ENCODE measurements at places on chromosomes 1 and 21. TPM values are rescaled to one million over a fixed set of nuclear protein-coding genes. Genes with fewer than 3 reads are reported as not detected.

DNA sequence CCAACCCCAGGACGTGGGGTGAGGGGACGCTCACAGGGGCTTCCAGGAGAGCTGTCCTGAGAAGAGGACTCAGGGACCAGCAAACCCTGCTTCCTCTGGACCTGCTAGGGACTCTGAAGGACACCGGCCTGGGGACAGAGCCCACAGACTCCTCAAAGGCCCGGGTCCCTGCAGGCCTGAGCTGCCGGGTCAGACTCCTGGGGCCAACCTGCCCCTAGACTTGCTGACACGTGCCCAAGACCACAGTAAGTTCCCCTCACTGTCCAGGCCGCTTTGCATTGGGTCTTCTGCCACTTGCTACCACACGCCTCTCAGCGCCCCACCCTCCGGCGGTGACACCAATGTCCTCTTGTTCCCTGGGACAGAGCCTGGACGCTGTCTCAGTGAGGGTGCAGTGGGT is 106.6 kb upstream of the IFFO2 start:
- no peak overlapping the region for H3K27ac ChIP-seq
- no peak overlapping the region for H3K4me3 ChIP-seq
- H3K4me1 ChIP-seq = peaks cover 24% of the 10 kb centered on the region
- H3K36me3 ChIP-seq = no peaks in the 10 kb centered on the region

DNA sequence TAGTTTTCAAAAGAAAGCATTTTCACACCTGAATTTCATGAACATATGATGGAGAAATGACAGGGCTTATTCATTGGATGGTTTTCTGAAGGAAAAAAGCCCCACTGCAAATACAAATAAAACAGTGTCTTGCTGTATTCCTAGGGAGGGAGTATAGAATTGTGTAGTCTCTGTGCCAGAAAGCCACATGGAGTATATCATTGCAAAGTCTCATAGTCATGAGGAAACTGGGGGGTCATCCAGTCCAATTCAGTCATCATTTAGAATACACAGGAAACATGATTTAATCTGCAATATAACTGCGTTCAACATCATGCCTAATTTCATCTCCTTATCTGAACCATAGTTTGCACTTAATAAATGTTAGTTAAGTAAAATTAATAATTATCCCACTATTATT is 222.3 kb downstream of the NTNG1 start:
- no peaks in the 10 kb centered on the region for H3K36me3 ChIP-seq
- DNase-seq = no peak
- no peak overlapping the region for H3K4me3 ChIP-seq
- no peaks in the 10 kb centered on the region for H3K27me3 ChIP-seq
- H3K27ac ChIP-seq = no peak overlapping the region

Gene TFF1
- 721 TPM for total RNA-seq

GRCh38 chr1:33455539-33456501 is 16.6 kb upstream of the ZSCAN20 start:
- no peaks in the 10 kb centered on the region for H3K36me3 ChIP-seq
- peak; percentile 84 for DNase-seq
- H3K4me1 ChIP-seq = peaks cover 28% of the 10 kb centered on the region
- no peak overlapping the region for H3K27ac ChIP-seq

- no peak overlapping the region for H3K27ac ChIP-seq
- H3K4me1 ChIP-seq = peaks cover 9% of the 10 kb centered on the region
- H3K4me3 ChIP-seq = no peak overlapping the region
- DNase-seq = peak; percentile 87
- H3K27me3 ChIP-seq = no peaks in the 10 kb centered on the region
- no peaks in the 10 kb centered on the region for H3K36me3 ChIP-seq
Measured at GRCh38 chr1:202184750-202185460, 8.7 kb upstream of the LGR6 start.

DNA sequence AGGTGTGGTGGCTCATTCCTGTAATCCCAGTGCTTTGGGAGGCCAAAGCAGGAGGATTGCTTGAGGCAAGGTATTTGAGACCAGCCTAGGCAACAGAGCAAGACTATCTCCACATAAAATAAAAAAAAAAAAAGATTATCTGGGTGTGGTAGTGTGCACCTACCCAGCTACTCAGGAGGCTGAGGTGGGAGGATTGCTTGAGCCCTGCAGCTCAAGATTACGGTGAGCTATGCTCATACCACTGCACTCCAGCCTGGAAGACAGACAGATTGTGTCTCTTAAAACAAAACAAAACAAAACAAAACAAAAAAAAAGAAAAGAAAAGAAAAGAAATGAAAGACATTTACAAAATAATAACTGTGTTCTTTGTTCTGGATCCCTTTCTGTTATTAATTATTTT is 6.1 kb upstream of the TLCD4 start:
- no peak overlapping the region for H3K4me3 ChIP-seq
- peaks cover 1% of the 10 kb centered on the region for H3K4me1 ChIP-seq
- no peak overlapping the region for H3K27ac ChIP-seq
- DNase-seq = no peak

GRCh38 chr1:47231301-47232186 is 481 bp downstream of the TAL1 start:
- peak overlapping the region; percentile 70 for H3K27ac ChIP-seq
- peaks cover 36% of the 10 kb centered on the region for H3K27me3 ChIP-seq
- no peaks in the 10 kb centered on the region for H3K36me3 ChIP-seq
- peak; percentile 68 for DNase-seq
- peak overlapping the region; percentile 34 for H3K4me3 ChIP-seq

Gene COL8A2
- 19.2 TPM for total RNA-seq

DNA sequence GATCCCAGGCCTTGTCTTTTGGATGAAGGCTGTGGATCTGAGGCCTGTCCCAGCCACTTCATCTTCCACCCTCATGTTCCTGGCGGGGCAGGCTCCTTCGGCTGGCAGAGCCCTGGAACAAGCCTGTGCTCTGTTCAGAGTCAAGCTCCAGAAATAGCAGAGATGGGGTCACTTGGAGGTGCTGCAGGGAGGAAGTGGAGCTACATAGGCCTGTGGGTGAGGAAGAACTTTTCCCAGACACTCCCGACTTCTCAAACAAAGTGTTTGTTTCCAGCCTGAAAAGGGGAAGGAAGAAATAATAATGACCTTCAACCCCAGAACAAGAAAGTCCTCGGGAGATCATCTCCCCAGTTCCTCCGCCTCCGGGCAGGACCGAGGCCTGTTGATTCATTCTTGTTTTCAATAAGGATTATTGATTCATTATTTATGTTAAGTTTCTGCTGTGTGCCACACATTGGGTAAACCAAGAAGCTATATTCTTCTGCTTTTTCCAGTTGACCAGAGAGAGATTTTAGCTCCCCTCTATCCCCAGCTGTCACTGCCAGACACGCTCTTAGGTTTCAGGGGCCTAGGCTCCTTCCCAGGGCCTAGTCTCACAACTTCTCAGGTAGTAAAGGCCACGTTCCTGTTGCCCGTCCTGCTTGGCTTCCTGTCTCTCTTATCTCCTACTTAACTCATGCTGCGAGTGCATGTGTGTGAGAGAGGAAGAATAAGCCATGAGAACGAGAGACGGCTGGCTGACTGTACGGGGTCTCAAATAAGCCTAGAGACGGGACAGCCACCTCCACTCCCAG is 16.9 kb downstream of the IKBKE start:
- DNase-seq = no peak
- peaks cover 42% of the 10 kb centered on the region for H3K36me3 ChIP-seq
- no peaks in the 10 kb centered on the region for H3K27me3 ChIP-seq
- H3K4me3 ChIP-seq = no peak overlapping the region

Measured in stomach (tissue), 19 donors.